ENCODE measurements at places on chromosomes 13 and 19. TPM values are rescaled to one million over a fixed set of nuclear protein-coding genes. Genes with fewer than 3 reads are reported as not detected.

Gene BEST2
- not detected for total RNA-seq

Gene PRR36
- 0.10 TPM for total RNA-seq

Gene ZNF571
- 15.6 TPM for total RNA-seq

Gene LRP3
- total RNA-seq, result 3.8 TPM

Gene PCP2
- total RNA-seq, result 0.63 TPM

Gene CEACAM8
- not detected for total RNA-seq

Gene LILRB4
- 16.7 TPM for total RNA-seq

Gene AMER2
- 0.10 TPM for total RNA-seq

Gene KLF1
- total RNA-seq, result not detected

Gene ERICH4
- total RNA-seq, result not detected

Gene PALM
- total RNA-seq, result not detected

Gene ZNF814
- 25.6 TPM for total RNA-seq

Gene TUBA3C
- total RNA-seq, result not detected

Gene ADGRE1
- total RNA-seq, result 15.4 TPM

Gene LINGO3
- total RNA-seq, result 0.52 TPM

Gene C5AR1
- 92.2 TPM for total RNA-seq

Gene TSKS
- total RNA-seq, result 0.31 TPM

Gene FRY
- 12.5 TPM for total RNA-seq

Gene RFPL4A
- total RNA-seq, result not detected

Gene SRRM5
- total RNA-seq, result 0.10 TPM

Gene PTH2
- not detected for total RNA-seq

Gene PLPP2
- total RNA-seq, result under 0.01 TPM

Gene KCNJ14
- 1.7 TPM for total RNA-seq

Gene USP12
- 52.4 TPM for total RNA-seq

Gene RGL3
- total RNA-seq, result not detected

Gene ENOX1
- under 0.01 TPM for total RNA-seq

All from mononuclear cell (primary cell).